ENCODE measurements at places on chromosomes 4 and X.
A peak's percentile ranks its signal among the peaks of the same experiment; 100 is the strongest.

DNA sequence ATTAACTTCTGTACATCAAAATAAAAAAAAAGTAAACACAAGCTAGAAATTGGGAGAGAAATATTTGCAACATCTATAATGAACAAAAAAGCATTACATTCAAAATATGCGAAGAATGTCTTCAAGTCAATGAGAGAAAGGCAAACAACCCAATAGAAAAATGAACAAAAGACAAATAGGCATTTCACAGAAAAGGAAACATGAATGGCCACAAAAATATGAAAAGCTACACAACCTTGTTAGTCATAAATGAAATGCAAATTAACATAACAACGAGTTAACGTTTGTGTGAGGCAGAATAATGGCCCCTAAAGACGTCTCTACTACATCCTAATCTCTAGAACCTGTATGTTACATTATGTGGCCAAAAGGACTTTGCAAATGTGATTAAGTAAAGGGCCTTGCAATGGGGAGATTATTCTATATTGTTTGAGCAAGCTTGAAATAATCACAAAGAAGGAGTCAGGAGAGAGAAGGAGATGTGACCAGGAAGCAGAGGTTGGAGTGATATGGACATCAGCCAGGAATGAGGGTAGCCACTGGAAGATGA lies 86.8 kb downstream of the WDFY3 start:
- DNase-seq: no peak

DNA sequence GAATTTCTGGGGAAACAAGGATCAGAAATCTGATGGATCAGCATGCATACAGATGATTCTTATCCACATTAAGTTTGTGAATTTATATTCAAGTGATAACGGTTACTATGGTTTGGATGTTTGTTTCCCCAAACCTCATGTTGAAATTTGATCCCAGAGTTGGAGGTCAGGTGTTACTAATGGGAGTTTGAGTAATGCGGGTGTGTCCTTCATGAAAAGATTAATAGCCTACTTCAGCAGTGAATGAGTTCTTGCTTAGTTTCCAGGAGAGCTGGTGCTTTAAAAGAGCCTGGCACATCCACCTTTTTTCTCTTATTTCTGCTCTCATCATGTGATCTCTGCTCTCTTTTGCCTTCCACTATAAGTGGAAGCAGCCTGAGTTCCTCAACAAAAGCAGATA lies 712.4 kb downstream of the IL1RAPL1 start:
- no peak for DNase-seq

DNA sequence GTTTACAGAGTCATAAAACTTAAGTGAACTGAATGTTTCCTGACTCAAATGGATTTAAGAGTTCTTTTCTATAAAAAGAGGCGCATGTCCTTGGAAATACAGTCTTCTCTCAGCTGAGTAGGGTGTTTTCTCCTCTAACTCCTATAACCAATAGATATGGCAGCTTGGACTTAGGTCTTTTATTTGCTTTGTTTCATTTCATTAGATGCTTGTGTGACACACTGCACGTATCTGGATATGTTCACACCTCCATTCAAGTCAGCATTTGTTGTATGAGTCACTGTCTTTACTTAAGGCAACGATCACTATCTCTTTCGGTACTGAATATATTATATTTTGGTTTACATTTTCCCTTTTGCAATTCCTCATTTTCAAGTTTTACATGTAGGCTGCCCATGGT lies 136.6 kb downstream of the ARSF start:
- DNase-seq: no peak

GRCh38 chr4:166625018-166625637 lies 609.2 kb downstream of the SPOCK3 start:
- DNase-seq: no peak

GRCh38 chr4:57064120-57064519 lies 46.1 kb downstream of the IGFBP7 start:
- no peak for DNase-seq

GRCh38 chr4:32884198-32884597 lies 2164.0 kb downstream of the PCDH7 start:
- no peak for DNase-seq

DNA sequence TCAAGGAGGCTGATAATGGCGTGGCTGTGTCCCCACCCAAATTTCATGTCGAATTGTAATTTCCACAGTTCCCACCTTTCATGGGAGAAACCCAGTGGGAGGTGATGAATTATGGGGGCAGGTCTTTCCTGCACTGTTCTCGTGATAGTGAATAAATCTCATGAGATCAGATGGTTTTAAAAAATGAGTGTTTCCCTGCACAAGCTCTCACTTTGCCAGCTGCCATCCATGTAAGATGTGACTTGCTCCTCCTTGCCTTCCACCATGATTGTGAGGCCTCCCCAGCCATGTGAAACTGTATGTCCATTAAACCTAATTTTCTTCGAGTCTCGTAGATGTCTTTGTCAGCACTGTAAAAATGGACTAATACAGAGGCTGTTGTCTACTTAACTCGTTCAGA lies 488.3 kb downstream of the SPRY1 start:
- no peak for DNase-seq

GRCh38 chr4:152957437-152958171 lies 21.5 kb downstream of the FHDC1 start:
- no peak for DNase-seq

DNA sequence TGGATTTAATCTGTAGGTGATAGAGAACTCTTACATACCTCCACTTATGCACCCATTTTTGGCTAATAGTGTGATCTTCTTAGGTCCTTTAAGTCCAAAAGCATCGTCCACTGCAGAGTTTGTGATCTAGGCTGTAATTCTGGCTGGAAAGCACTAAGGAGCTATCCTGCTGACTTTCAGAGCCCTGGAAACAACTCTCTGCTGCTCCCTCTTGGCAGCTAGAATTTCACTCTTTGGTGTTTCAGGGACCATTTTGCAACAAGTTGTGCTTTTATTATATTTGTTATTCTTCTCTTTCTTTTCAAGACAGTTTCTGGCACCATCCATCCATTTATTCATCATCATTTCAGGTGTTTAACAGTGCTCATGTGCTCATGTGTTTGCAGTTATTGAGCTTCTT lies 130.0 kb downstream of the RBM46 start:
- DNase-seq: no peak

DNA sequence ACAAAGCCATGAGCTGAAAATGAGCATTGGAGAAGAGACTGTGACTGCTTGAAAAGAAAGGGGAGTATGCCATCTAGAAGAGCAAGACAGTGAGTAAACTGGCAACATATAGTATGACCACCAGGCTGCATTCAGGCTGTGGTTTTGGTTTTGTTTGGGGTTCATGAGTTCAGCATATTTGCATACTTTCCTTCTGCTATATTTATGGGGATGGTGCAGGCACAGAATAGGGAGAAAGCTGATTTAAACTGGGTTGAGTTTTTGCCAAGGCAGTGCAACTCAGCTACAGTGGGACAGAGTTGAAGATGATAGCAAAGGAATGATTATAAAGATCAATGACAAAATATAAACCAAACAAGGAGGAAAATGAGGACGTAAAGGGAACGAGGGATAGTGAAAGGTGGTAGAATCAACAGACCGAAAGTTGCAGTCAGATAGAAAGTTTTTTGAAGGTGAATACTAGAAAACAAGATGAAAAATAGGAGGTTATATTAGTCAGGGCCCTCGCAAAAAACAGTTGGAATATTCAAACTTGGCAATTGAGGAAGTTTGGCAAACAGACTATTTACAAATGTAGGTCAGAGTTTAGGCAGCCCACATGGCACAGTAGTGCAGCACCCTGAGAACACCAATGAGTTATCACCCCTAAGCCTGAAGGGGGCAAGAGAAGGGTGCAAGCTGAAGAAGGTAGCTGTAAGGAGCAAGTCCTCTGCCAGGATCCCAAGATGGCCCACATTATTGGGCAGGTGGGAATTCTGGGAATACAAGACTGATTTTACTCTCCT lies 114.8 kb upstream of the MAP9 start:
- DNase-seq: peak; percentile 30

DNA sequence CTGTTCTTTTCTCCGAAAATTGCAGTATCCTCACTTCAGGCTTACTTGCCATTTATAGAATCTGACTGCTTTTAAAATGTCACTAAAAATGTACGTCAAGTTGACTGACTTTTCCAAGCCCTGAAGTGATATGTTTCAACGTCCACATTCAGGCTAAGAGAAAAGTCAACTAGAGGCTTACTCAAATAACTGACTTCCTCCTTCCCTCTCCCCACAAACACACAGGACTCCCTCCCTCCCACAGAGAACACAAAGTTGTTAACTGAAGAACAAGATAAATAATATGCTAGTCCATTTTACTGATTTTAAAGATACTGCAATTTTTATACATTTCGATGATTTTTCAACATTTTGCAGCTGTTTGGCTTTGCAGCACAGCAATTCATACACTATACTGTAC lies 13.8 kb upstream of the CDKL2 start:
- DNase-seq: peak; percentile 15

DNA sequence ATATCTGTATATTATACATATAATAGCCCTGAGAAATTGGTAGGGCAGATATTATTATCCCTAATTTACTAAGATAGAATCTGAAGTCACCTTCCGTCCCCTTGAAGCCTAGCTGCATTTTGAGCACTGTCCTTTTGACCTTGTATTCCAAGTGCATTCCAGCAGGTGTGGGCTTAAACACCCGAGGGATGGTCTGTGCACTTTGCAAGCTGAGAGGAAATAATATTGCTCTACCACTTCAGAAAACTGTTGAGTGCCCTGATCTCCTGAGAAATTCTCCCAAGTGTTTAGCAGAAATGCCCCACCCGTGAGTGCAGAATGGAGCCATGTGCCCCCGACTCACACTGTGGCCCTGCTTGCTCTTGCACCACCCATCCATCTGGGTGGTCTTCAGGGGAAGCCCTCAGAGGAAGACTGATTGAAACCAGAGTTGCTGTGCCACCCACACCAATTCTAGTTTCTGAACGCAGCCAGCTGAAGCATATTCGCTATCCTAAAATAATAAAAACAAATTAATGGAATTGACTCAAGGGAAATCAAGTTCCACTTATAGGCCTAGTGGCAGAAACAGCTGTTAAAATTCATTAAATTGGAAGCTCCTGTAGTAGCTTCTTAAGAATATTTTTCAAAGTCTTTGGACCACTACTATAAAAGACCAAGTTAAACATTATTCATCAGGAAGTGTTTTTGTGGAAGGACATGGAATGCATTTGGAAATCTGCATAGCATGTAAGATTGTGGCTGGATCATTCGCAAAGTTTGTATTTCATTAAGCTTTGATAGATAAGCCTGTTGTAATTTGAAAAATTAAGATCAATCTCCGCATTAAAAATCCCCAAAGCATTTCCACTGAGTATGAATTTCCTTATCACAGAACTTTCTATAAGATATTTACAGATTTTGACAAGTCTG lies 41.3 kb upstream of the PRKG2 start:
- no peak for DNase-seq

DNA sequence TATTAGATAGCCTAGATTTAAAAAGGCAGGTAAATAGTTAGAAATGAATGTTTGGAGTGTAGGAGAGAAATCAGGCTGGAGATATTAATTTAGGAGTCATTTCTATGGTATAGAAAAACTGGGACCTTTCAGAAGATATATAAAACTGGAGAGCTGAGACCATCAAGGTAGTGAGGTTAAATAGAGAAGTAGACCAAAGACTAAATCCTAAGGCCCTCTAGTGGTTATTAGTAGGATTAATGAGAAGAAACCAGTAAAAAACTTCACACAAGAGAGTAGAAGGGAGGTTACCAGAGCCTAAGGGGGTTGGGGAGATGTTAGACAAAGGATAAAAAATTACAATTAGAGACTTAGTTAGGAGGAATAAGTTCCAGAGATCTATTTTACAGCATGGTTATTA lies 351.0 kb upstream of the SPANXN1 start:
- peak; percentile 0 for DNase-seq

DNA sequence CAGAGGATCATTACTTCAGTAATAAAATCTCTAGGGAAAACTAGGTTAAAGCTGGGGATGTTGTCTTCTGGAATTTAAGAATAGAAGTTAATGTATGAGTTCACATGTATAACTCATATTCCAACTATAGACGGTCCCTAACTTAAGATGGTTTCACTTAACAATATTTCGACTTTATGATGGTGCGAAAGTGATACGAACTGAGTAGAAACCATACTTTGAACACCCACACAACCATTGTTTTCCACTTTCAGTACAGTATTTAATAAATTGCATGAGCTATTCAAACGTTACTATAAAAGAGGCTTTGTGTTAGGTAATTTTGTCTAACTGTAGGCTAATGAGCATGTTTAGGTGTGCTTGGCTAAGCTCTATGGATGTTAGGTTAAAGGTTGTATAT lies 38.7 kb downstream of the CCSER1 start:
- no peak for DNase-seq

GRCh38 chrX:15599461-15599860 lies 1.3 kb downstream of the ACE2 start:
- no peak for DNase-seq

DNA sequence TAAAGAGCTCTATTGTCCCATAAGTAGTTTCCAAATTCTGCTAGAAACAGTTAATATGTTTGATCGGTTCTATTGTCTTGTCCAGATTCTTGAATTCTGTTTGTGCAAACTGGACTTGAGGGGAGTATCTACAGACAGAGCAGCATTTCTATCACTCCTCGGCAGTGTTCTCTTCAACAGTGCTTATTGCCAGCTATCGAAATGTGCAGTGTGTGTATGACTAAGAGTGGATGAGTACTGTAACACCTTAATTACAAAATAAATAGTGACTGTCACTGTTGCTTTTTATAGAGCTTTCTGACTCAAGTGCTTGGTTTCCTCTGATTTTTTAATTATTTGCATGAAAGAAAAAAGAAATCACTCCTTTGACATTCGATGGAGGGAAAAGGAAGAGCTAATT lies 274.6 kb downstream of the RPA4 start:
- DNase-seq: no peak

DNA sequence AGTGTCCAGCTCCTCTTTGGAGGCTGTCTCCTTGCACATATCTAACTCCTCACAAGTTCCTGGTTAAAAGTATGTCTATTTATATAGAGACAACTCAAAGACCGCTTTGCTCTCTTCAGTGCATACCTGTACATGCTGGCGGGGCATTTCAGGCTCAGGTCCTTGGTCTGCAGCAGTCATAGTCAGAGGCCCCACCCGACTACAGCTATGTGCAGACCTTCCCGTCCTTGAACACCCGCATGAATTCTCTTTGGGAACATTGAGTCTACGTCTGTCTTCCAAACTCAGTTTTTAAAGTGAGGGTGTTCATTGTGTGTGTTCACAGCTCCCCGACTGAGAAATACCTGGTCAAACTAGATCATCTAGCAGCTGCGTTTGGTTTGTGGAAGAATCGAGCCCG lies 4.2 kb downstream of the BCOR start:
- DNase-seq: no peak

DNA sequence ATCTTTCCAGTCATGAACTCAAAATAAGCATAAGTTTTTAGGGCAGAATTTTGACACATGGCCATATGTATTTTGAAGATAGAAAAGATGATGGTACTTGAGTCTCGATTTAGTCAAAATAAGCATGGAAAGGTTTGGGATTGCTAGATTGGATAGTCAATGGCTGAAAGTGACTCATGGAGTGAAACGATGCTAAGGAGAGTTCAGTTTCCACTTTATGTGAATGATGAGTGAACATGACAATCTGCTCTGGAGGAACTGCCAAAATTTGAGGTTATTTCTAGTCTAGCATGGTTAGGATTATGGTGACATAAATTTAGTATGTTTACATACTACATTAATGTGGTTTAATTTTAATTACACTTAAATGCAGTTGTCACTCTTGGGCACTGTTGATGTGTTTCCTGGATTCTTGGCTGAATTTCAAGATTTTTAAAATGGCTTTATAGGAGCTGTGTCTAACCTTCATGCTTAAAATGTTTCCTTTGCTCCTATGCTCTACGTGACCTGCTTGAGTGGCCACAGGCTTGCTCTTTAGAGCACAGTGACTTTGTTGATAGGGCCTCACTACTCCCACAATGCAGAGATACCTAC lies 17.1 kb downstream of the DDX3X start:
- DNase-seq: no peak
